Esophagus mucosa (tissue), 1 donor: ENCODE measurements at places on chromosomes 5 and 9.
A peak's percentile ranks its signal among the peaks of the same experiment; 100 is the strongest.

DNA sequence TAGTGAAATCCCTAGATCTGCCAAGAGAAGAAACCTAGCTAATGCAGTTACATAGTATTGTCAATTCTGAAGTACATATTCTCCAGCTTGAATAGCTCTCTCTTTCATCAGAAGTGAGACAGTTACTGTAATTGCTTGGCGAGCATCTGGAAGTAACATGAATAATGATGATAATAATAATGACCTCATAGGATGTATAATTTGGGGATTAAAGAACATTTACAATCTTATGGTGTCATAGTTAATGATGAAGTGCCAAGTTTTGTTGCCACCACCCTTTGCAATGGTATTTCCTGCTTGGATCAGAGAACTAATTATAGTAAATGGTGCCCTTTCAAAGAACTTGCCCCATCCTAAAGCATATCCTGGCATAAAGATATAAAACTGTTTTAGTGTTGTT is 201.4 kb downstream of the ADAMTSL1 start:
- ATAC-seq = peak; percentile 42

DNA sequence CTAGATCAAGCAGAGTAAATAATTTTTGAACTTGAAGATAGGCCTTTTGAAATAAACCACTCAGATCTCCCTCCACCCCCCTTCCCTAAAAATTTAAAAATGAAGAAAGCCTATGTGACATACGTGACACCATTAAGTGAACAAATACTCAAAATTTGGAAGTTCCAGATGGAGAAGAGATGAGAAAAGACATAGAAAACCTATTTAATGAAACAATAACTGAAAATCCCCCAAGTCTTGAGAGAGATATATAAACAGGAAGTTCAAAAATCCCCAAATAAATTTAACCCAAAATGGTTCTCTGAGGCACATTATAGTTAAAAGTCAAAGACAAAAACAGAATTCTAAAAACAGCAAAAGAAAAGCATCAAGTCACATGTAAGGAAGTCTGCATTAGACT is 428.6 kb downstream of the PSAT1 start:
- ATAC-seq = no peak

- ATAC-seq = no peak
These were observed 28.4 kb upstream of the TIFAB start for GRCh38 chr5:135480511-135480910.

- ATAC-seq = no peak
These were observed 748.0 kb upstream of the CTNND2 start for GRCh38 chr5:12652201-12652600.

DNA sequence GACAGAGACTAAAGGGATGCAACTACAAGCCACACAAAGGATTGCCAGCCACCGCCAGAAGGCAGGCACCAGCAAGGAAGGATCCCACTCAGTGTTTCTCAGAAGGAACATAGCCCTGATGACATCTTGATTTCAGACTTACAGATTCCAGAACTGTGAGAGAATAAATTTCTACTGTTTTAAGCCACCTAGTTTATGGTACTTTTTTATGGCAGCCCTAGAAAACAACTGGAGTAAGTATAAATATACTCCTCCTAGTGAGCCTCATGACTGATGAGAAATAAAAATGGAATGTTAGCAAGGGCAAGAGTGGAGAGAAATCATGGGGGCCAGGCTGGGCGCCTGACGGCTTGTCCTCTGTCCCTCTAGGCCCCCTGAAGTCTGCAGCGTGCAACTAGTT is 307.3 kb downstream of the PIK3R1 start:
- no peak for ATAC-seq

- ATAC-seq = no peak
These were observed 12.2 kb upstream of the GRIN1 start for GRCh38 chr9:137126786-137127185.

DNA sequence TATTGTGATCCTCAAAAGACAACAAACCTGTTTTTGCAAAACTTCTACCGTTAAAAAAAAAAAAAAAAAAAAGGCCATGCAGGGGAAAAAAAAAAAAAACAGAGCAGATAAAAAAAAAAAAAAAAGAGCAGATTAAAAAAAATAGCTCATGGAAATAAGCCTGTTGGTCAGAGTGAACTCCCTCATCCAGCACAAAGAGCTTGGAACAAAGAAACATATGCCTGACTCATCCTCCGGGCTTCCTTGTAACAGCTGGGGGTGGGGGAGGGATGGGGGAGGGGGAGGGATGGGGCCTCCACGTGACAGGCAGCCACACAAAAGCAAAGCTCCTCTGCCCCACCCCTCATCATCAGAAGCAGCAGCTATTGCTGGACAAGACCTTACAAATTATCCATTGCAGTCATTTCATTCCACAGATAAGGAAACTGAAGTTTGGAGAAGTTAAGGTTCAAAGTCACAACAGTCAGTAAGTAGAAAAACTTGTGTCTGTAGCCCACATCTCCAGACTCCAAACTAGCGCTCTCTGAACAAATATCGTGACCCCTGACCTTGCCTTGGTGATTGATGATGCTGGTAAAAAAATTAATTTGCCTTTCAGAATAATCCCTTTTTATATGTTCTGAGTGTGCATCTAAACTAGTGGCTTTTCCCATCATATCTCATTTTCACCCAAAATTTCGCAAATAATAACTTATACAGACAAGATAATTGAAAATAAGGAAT is 38.9 kb downstream of the SLC35D2 start:
- peak; percentile 91 for ATAC-seq

GRCh38 chr5:74640954-74641734 is 616 bp upstream of the ENC1 start:
- ATAC-seq = peak; percentile 35

DNA sequence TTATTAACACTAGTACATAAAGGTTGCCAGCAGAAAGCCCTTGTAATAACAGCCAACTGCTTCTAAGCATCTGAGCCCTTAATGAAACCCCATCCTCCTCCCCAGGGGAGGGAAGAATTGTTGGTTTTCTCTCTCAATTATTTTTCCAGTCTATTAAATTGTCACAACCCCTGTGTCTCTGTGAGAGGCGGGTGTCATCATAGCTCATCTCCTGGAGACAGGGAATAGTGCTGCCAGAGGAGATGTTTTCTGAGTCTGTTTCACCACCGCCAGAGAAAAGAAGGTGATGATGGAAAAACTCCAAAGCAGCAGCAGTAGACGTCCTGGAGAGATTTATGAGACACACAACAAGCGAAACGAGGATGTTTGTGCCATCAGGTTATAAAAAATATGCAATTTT is 271.1 kb upstream of the NMUR2 start:
- no peak for ATAC-seq

- ATAC-seq = no peak
These were observed 47.8 kb upstream of the PWWP2A start for GRCh38 chr5:160166973-160167623.

DNA sequence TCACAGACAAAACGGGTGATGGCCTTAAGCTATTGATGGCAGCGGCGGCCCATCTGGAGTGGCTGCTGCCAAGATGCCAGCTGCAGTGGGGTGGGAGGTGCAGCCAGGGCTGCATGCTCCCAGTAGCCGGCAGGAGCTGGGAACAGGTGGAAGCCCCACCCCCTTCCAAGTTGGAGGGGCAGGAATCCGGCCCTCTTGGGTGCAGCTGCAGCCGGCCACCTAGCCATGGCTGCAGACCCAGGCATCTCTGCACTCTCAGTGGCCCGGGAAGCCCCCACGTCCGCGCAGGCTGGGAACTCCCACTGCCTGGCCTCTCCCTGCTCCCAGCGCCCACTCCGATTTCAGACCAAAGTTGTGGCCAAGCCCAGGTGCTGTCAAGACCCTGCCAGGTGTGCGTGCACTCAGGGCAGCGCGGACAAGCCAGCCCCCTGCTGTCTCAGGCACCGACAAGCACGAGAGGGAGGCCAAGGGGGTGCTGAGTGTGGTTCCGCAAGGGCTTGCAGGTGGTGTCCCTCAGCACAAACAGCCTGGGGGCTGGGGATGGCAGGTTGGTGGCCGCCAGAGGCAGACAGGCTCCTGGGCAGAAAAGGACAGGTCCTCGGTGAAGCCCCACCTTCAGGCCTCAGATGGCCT is 115.1 kb upstream of the TSLP start:
- no peak for ATAC-seq

DNA sequence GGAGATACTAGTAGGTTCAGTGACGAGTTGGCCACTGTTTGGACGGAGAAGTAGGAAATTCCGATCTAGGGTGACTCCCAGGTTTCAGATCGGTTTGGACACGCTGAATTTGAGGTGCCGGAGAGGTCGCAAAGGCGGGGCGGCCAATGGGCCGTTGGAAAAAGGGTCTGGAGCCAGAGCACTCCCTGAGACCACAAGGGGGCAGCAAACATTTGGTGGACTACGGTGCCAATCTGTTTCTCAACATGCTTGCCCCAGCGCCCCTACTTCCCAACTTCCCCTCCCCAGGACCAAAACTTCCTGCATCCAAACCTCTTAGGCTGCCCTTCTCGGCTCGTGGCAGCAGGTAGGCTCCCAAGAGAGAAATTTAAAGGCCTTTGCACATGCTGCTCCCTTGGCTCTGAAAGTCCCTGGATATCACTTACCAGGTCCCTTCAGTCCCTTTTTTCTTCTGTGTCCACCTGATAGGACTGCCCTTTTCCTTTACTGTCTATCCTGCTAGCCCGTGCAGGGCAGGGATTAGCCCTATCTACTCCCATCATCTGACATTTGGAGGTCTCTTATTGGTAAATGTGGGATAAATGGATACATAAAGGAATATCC is 992 bp upstream of the RPP25L start:
- ATAC-seq = peak; percentile 63

- no peak for ATAC-seq
These were observed 229.5 kb upstream of the TYRP1 start for GRCh38 chr9:12463641-12464040.

GRCh38 chr5:74885170-74885569 is 19.0 kb upstream of the FAM169A start:
- ATAC-seq = no peak

DNA sequence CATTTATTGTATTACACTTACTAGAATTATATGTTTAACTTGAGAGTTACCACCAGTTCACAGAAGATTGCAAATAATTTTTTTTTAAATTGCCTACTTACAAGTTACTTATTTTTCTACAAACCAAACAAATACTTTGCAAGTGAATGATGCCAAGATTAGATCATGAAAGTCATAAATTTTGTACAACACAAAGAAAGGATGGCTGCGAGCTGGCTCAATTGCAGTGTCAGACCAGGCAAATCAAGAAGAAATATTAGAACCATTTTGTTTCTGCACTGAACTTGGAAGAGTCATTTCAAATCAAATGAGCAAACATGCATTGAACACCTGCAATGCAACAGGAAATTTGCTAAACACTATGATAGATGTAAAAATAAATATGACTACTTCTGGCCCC is 97.3 kb downstream of the PLCXD3 start:
- ATAC-seq = no peak

DNA sequence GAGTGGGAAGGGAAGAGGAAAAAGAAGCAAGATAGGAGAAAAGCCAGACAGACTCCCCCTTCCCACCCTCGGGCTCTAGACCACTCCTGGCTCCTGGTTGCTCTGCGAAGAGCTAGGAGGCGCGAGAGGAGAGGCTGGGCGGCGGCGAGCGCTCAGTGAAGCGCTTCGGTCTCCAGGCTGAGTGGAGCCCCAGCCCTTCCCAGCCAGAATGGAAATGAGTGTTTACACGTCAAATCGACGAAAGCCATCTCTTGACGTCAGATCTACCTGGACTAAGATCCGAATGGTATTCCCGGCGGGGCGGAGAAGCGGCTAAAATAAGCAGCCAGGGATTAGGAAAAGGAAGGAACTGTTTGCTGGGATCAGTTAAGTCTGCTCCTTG is at the start of gene PCSK1:
TSS of gene PCSK1 (minus strand) at position 183 of the 382 bp plus-strand sequence. CDS start 206 bp downstream, outside the sequence.
- ATAC-seq = no peak

GRCh38 chr5:170100066-170100943 is 5.4 kb upstream of the FOXI1 start:
- peak; percentile 31 for ATAC-seq

- ATAC-seq = no peak
These were observed 640.4 kb upstream of the CDH10 start for GRCh38 chr5:25285136-25285535.

DNA sequence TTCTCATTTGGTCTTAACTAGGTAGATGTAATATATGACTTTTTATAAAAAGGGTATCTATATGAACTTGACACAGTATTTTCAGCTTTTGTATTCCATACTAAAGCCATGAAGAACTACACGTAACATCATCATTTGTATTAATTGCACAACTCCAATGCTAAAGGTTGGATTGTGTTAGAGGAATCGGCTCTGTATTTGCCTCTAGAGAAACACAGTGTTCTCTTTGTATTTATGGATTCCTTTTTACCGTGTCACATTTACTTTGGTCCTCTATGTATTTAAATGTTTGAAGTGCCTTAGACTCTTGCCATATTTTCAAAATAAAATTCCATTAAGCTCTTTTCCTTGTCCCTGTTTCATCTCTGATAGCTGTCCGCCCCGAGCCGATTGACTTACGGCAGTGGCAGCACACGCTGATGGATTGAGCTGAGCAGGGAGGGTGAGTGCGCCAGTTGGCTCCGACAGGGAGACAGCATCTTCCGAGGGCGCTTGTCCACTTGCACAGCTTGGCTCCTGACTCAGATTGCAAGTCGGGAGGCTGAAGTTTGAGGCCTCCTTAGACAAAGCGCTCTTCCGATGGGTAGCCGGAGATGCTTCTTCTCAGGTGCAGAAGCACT is 95.6 kb upstream of the DMRT1 start:
- ATAC-seq = no peak

- ATAC-seq = no peak
These were observed 145.0 kb upstream of the DMAC1 start for GRCh38 chr9:7944572-7944971.

- ATAC-seq = no peak
These were observed 43.8 kb upstream of the NKD2 start for GRCh38 chr5:964821-965220.

DNA sequence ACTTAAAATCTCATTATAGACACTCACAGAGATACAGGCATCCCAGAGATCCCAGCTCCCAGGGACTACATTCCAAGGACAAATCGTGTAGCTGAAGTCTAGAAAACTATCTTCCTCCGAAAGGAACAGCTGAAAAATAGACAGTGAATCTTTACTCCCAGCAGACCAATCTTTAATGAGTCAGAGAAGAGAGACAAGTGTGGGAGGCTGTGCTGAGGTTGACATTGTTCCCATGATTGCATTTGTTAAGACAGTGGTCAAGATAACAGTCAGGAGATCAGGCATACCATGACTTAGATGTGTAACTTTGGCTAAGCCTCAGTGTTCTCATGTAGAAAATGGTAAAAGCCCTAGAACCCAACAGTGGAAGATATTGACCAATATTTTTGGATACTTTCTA is 120.7 kb downstream of the PAPPA start:
- ATAC-seq = no peak

- ATAC-seq = no peak
These were observed 562.4 kb downstream of the EBF1 start for GRCh38 chr5:158537366-158537765.

- ATAC-seq = peak; percentile 87
These were observed 12.9 kb downstream of the MACROH2A1 start for GRCh38 chr5:135386096-135386495.

DNA sequence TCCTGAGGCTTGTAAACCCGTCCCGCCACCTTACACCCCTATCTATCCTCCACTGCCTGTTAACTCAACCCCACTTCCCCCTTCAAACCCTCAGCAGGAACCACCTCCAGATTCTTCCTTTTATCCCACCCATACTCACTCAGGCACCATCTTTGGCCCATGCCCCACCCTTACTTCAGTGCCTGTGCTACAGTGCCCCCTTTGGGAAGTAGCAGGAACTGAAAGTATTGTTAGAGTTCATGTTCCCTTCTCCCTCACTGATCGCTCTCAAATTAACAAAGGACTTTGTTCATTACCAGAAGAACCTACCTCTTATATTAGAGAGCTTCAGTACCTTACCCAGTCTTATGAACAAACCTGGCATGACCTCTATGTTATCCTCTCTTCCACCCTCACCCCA is 92.2 kb upstream of the MOCS2 start:
- no peak for ATAC-seq

- ATAC-seq = no peak
These were observed 40.4 kb downstream of the LIX1 start for GRCh38 chr5:97102010-97102470.
